Activated naive CD4-positive, alpha-beta T cell treated with anti-CD3 and anti-CD28 coated beads, Interleukin-2, amount 10 ng/mL, durations not matched to agents 7 days and 5 days (primary cell): ENCODE measurements at places on chromosomes 1 and 21.

DNA sequence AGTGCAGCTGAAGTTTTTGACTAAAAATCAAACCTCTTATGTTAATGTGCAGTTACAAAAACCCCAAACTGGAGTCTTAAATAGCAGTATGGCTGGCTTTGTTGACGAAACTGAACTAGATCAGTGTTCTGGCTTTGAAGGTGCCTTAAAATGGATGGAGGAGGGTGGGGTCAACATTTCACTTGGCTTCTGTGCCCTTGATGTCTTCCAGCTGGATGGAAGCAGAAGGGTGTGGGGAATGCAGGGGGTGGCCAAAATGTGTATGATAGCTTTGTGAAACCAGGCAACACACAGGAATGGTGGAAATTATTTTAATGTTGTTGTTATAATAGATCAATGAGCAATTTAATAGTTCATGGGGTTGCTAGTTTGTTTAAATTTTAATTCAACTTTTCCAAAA lies 96.8 kb upstream of the C1orf105 start:
- no peak for DNase-seq

GRCh38 chr1:226809785-226810571 lies 60.4 kb upstream of the PSEN2 start:
- no peak for DNase-seq

- DNase-seq = peak; percentile 40
These were observed 20.8 kb upstream of the C1orf159 start for GRCh38 chr1:1136547-1137230.

GRCh38 chr1:179857009-179857408 lies 20.6 kb downstream of the TOR1AIP2 start:
- no peak for DNase-seq

- DNase-seq = no peak
These were observed 19.7 kb upstream of the CCDC27 start for GRCh38 chr1:3732434-3733093.

DNA sequence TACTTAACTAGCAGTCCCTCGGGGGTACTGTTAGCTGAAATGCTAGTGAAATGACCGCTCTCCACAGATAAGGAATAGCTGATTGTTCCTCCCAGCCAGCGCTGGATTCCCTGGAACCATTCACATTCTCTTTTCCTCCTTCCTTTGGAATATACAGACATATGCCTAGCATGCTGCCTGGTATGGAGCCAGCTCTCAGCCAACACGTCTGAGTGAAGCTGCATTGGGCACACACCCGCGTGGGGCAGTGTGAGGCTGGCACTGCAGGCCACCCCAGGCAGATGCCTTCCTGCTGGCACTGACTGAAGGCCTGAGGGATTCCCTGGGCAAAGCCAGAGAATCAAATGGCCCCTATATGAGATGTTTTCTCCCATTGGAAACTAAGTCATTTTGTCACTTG lies 66.7 kb downstream of the TLR5 start:
- no peak for DNase-seq

DNA sequence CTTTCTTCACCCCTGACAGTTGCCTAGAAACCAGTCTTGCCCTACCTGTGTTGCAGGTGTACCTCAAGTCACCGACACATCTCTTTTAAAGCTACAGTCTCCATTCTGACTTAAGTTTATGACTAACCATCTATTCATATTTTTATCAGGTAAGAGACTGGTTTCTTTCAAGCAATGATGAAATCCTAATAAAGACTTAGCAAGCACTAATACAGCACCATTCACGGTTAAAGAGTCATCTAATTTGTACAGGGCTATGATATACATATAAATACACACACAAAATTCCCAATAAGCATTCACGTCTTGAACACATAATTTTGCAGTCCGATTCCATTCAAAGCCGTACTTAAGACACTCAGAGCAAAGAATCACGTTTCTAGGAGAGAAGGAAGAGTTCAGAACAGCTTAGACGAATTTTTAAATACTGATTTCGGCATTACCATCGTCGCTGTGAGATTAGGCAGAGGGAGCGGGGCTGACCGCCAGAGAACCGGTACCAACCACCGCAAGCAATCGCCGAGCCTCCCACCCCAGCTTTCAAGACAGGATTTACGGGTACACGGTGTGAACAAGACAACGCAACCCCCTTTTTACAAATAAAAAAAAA lies 943 bp downstream of the ERRFI1 start:
- no peak for DNase-seq

DNA sequence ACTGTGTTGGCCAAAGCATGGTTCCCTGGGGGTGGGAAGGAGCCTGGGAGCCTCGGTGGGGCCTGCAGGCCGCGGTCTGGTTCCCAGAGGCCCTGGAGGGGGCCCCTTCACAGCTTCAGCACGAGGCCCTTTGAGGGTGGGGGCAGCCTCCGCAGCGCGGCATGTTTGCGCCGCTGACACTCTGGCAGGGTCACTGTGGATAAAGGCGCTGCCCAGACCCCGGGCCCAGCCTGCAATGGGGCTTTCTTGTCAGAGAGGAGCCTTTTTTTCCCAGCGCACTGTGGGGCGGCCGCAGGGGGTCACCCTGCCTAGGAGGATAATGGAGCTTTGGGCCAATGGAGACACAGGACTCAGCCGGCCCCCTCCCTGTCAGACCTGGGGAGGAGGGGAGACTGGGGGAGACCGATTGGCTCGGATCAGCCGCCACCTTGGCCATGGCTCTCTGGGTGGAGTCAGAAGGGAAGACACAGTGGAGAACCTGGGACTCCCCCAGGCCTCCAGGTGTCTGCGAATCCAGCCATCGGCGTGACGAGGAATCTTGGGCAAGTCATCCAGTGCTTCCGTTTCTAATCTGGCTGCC lies 26.0 kb downstream of the EPHB2 start:
- DNase-seq = no peak

DNA sequence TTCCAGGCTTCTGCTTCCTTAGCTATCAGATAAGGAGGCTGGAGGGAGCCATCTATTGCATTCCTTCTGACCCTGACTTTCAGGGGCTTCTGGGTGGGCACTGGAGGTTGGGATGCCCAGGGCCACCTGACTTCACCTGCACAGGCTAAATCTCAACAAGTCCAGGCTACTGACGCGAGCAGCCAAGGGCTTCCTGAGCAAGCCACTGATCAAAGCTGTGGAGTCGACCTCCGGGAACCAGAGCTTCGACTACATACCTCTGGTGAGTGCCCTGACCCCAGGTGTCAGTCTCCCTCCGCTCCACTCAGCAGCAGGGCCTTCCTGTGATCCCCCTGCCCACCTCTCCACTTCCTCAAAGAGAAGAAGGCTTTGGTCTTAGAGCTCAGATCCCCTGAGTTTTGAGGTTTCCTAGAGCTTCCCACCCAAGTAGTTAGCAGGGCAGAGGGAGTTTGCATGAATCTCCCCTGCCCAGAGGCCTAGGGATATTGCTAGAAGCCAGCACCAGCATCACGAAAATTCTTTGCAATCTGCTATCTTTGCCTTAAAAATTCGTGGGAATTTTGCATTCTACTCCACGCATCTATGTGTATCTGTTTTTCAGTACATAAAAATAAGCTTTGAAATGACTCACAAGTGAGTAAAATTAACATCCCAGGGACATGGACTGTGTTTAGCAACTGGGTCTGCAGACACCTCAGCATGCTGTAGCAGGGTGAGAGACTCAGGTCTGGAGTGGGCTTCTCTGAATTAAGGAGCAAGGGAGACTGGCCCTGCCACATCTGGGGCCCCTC lies 61.4 kb downstream of the VWA5B1 start:
- no peak for DNase-seq

- DNase-seq = peak; percentile 71
These were observed 100.8 kb downstream of the UCK2 start for GRCh38 chr1:165928075-165928731.

DNA sequence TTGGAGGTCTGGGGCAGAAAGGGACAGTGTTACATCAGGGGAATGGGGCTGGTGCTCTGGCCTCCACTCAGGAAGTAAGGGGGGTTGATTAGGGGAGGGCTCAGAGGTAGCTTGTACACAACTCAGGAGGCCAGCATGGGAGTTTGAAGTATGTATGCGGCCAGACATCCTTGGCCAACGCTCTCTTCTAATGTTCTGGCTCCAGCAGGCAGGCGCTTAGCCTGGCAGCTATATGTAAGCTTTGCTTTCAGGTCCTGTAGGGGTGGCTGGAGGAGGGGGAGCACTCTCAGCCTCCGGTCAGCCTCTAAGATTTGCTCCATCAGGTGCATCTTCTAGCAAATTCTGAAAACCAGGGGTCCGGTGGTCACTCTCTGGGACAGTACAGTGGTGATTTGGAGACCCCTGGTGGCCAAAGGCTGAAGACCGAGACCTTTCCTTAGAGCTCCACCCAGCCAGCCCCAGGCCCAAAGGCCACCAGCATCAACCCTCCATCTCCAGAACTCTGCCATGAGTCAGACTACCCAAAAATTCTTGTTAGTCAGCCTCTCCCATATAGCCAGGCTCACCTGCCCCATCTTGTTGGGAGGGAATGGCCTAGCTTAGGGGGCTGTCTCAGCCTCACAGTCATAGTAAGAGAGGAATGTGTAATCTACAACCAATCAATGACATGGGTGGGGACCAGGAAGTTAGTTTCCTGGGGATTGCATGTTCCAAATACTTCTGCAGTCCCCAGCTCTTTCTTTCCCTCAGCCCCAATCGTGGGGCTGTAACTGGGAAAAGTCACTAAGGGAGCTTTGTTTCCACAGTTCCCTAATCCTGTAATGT lies 9.7 kb upstream of the COL8A2 start:
- DNase-seq = peak; percentile 57

DNA sequence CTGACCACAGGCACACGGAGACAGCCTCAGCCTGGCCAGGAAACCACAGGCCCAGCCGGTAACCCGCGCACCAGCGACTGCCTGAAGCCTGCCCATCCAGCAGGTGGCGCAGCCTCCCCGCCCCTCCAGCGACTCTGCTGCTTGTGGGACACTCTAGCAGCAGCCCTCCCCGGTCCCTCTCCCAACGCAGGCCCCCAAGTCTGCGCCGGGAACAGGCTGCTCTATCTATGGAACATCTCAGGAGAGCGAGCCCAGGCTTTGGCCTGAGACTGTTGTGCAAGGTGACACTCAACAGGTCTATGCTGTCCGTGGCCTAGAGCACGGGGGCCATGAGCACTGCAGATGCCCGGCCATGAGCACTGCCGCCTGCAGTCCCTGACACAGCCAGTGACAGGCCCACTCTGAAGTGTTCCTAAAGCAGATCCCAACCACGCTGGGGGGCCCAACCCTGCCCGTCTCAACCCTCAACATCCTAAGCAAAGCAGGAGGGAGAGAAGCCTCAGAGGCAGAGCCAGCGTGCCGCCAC lies 28.4 kb downstream of the WDR4 start:
- peak; percentile 57 for DNase-seq

- DNase-seq = no peak
These were observed 14.2 kb upstream of the KANK4 start for GRCh38 chr1:62333441-62333840.

- no peak for DNase-seq
These were observed 19.6 kb upstream of the DHCR24 start for GRCh38 chr1:54906586-54906985.

GRCh38 chr1:210231846-210232510 lies 618 bp upstream of the SERTAD4 start:
- no peak for DNase-seq

DNA sequence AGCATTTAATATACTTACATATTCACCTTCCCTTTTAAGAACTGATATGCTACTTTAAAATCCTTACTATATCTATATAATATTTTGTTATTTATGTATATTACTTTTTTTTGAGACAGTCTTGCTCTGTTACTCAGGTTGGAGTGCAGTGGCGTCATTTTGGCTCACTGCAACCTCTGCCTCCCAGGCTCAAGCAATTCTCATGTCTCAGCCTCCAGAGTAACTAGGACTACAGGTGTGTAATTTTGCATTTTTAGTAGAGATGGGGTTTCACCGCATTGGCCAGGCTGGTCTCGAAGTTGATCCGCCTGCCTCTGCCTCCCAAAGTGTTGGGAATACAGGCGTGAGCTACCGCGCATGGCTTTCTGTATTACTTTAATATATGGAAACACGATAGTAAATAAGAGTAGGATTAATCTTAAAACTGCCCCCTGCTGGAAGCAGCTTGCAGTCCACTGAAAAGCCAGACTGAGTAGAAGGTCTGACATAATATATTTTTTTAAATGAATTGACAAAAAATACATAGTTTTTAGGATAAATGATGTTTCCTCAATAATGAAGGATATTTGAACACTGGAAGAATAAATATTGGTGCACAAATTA lies 24.4 kb downstream of the RCAN3 start:
- DNase-seq = peak; percentile 66

- DNase-seq = no peak
These were observed 9.4 kb downstream of the SELENON start for GRCh38 chr1:25809283-25809926.

DNA sequence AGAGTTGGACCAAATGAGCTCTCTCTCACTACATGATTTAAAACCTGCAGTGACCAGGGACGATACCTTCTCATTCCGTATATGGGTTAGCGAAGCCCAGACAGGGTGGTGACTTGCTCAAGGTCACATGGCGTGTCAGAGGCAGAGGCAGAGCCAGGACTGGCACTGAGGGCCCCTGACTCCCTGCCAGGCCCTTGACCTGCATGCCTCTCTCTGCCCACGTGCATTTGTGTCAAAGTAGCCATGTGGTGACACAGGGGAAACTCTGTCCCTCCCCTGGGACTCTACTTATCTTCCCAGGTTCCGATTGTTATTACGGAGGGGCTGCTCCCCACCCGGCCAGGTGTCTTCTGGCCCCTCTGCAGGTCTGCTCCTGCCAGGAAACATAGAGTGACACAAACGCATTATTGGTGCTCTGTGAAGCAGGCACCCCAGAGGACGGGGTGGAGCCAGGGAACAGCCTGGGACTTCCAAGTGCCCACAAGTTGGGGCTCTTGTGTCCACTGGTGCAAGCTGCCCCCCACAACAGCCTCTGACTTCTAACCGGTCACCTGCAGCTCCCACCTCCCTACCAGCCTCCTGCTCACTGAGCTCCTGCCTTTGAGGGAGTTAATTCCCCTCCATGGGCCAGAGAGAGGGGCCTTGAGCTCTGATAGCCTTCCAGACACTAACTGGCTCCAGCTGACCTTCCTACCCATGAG lies 7.3 kb upstream of the TINAGL1 start:
- DNase-seq = no peak

- no peak for DNase-seq
These were observed 12.3 kb downstream of the COLGALT2 start for GRCh38 chr1:184025242-184025675.

- DNase-seq = peak; percentile 60
These were observed 160.1 kb downstream of the FASLG start for GRCh38 chr1:172818841-172819527.

DNA sequence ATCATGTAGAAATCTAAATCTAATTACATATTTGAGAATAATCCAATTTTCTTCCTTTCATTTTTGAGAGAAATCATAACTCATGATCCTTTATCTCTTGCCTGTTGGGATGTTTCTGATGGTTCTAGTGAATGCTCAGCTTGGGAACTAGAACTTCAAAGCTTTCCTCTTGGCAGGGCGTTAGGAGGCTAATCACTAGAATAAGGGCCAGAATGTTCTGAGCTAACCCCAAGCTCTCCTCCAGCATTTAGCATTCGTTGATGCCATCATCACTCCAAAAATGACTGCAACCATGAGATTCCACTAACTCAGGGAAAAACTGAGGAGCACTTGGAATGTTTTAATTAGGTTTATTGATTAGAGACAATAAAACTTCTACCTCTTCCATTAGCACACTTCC lies 93.9 kb upstream of the DPT start:
- no peak for DNase-seq
